ENCODE measurements at places on chromosomes 16 and 17.

- DNase-seq: no peak
Observed at GRCh38 chr16:56479469-56479868, 28.1 kb downstream of the OGFOD1 start.

- no peak for DNase-seq
Observed at GRCh38 chr16:53913920-53914319, 210.0 kb downstream of the FTO start.

GRCh38 chr16:75868636-75869632, 142.6 kb upstream of the CPHXL start:
- DNase-seq: no peak

GRCh38 chr16:67108931-67109406, 772 bp upstream of the PHAF1 start:
- DNase-seq: no peak

- DNase-seq: no peak
Observed at GRCh38 chr16:426115-426905, 861 bp downstream of the RAB11FIP3 start.

- DNase-seq: no peak
Observed at GRCh38 chr16:57801098-57801808, 1.0 kb downstream of the KIFC3 start.

GRCh38 chr17:42922294-42922693, 21.7 kb downstream of the G6PC1 start:
- DNase-seq: no peak

DNA sequence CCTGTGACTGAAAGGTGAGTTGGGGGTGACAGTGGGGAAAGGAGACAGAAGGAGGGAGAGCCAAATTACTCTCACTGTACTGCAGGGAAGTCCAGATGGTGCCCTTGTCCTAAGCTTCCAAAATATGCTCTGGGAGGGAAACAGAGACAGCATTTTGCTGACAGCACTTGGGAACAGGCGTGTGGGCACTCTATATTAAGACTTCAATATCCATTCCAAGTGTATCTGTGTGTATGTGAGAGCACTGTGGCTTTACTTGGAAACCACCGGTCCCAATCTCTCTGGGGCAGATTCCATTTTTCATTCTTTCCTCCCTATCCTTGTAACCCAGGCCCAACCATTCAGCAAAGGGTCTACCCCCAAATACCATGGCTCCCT, 407.3 kb downstream of the UTP18 start:
- no peak for DNase-seq

DNA sequence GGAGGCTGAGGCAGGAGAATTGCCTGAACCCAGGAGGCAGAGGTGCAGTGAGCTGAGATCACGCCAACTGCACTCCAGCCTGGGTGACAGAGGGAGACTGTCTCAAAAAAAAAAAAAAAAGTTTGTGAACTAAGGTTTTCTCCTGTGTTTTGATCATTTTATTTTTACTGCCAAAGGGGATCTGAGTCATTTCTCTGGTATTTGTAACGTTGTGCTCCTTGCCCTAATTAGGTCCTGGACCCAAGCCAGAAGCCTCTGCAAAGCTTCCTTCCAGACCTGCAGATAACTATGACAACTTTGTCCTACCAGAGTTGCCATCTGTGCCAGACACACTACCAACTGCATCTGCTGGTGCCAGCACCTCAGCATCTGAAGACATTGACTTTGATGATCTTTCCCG, 32.1 kb downstream of the IST1 start:
- peak; percentile 84 for DNase-seq

DNA sequence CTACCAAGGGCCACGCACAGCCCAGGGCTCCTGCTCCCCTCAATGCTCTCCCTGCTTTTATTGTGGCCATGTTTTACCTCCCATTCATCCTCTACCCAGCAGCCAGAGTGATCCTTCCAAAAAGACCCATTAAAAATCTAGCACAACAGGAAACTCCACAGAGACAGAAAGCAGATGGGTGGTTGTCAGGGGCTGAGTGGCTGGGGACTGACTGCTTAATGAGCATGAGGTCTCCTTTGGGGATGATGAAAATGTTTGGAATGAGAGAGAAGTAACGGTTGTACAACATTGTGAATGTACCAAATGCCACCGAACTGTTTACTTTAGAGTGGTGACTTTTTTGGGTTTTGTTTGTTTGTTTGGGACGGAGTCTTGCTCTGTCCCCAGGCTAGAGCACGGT, 107.4 kb downstream of the GAS7 start:
- no peak for DNase-seq

- DNase-seq: no peak
Observed at GRCh38 chr16:64406770-64407181, 715.1 kb downstream of the CDH11 start.

DNA sequence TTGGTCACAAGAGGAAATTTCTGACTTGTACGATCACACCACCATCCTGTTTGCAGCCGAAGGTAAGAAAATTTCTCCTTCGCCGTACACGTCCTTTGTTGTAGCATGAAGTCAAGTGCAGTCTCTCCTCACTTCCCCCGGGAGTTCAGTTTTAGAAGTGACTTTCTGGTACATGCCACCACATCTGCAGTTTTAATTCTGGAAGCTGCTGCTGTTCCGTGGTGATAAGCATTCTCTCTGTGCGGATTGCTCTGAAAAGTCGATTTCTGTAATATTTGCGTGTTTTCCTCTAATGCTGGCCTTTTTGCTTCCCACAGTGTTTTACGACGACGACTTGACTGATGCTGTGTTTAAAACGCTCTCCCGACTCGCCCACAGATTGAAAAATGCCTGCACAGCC, 20.6 kb downstream of the METTL22 start:
- DNase-seq: no peak

DNA sequence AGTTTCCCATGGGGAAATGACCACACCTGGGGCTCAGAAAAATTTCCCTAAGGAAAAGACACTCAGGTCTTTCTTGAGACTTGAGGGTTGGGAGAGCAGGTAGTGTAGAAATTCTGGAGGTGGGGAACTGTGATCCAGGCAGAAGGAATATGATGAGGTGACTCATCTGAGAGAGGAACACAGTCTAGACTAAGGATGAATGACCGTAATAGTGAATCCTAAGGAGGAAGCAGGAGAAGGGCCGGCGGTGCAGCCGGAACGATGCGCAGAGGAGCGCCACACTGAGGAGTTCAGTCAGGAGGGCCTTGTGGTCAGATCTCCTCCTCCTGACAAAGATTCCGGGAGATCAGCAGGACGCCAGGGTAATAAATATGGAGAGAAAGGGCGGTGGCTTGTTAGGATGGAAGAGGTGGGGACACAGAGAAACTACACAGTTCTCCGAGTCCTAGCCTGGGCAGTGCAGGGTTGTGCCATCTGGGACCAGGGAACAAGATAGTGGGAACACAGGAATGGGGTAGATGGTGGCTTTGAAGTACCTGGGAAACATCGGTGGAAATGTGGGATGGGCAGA, 135.6 kb downstream of the PARN start:
- no peak for DNase-seq

- no peak for DNase-seq
Observed at GRCh38 chr17:39653662-39654331, 11.4 kb upstream of the TCAP start.

DNA sequence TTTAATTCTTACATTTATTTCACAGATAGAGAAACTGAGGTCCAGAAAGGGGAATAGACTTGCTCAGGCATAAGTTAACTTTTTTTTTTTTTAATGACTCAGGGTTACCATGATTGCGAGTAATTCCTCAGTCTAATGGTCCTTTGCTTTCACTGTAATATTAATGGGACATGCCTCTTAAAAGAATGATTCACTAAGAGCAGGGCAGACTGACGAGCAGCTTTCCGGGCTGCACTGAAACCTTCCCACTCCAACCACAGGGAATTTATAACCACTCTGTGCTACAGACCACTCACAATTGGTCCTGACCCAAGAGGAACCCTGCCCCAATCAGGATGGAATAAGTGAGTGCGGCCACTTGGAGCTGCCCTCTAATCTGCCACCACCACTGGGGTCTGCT, 5.7 kb downstream of the HOXB2 start:
- DNase-seq: no peak

DNA sequence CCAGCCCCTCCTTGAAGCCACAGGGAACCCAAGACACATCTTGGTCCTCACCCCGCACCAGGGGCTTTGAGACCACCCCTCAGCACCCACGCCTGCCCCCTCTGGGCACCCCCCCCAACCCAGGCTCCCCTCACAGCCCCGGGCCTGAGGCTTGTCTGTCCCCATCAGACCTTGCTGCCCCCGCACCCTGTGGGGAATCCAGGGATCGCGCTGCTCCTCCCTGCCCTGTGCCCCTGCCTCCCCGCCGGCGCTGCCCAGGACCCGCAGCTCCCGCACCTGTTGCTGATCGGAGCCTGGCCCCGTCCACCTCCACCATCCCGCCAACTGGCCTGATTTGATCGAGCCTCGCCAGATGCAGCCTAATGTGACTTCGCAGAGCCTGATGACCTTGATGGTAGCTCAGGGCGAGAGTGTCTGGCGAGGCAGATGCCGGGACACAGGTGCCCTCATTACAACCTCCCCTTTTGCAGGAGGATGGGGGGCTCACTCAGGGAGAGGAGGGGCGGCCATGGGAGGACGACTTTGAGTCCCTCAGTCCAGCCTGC, 29.0 kb downstream of the SLC25A10 start:
- DNase-seq: no peak

DNA sequence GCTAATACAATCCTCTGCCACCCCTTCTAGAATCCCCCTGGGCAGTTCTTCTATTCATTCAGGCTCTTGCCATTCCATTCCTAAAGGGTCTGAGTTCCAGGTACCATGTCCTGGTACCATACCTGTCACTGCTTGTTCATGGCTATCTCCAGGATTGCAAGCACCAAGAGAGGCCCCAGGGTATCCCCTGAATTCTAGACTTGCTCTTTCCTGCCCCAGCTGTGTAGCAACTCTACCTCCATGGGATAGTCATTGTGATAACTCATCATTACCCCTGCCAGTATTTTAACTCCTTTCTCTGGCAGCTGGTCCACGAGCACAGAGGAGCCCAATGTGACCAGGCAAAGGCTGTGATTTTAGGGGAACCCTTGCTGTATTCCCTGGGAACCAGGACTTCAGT, 143.7 kb upstream of the CDH5 start:
- DNase-seq: no peak

DNA sequence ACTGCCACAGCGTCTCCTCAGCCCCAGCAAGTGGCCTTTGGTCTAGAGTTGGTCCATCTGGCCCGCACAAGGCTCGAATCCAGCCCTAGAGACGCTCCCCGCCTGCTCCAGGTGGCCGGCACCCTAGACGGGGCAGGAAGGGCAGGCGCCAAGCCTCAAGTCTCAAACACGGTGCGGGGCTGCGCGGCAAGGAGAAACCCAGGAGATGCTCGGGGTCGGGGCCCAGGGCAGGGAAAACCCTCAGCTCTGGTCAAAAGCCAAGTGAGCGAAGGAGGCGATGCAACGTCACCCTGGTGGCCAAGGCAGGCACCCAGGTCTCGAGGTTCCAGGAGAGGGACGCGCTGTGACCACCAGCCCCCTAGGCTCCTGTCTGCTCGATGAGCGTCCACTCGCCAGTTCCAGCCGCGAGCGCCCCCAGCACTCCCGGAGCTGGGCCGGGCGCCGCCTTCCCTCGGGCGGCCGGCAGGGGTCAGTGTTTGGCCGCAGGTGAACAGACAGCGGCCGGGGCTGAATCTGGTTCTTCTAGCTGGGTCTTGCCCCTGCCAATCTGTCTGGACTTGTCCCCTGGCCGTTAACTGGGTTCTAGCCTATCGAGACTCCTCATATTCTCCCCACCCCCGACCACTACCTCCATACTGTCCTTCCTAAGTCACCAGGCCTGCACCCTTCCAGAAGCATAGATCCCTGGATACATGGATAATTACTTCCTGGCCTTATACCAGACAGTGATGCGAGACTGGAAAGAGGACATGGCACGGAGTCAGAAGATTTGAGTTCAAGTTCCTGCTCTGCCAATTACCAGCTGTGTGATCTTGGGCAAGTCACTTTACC, 44.0 kb downstream of the PRAC1 start:
- no peak for DNase-seq

- DNase-seq: no peak
Observed at GRCh38 chr17:77521076-77521475, 380.3 kb downstream of the SEC14L1 start.

GRCh38 chr17:75845058-75845711, 981 bp upstream of the UNC13D start:
- DNase-seq: no peak

- DNase-seq: no peak
Observed at GRCh38 chr16:54926166-54926838, 4.4 kb upstream of the IRX5 start.

DNA sequence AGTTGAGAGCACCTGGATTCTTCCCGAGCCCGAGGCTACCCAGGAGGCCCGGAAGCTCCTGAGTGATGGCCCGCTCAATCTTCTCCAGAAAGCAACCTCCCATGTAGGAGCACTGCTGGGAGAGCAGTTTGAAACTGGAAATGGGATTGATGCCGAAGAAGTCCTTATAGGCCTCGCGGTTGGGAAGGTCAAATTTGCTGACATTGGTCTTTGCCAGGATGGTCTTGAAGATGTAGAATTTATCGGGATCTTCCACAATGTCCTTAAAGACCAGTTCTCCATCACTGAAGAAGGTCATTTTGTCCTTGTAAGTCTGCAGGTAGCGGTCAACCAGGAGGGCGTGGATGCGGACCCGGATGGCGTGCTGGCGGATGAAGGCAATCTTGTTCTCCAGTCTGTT, 49.7 kb downstream of the SRL start:
- DNase-seq: no peak

DNA sequence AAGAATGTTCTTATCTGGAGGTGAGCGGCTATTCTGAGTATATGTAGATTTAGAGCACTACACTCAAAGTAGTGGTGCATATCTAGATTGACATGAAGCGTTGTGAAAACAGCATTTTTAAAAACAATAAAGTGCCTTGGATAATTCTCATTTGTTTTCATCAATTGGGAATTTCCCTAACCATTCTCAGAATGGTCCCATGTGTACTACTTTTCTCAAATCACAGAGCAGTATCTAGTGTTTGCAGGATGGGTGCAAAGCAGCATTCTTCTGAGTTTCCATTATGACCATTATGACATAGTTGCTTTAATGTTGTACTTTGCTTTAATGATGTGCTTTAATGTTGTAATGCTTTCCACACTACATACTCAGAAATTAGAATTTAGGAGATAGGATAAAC, 16.2 kb upstream of the BCAS3 start:
- no peak for DNase-seq

- DNase-seq: no peak
Observed at GRCh38 chr16:20410121-20410723, 888 bp downstream of the ACSM5 start.

All from pulmonary artery endothelial cell (primary cell).